Stimulated activated CD4-positive, alpha-beta T cell treated with anti-CD3 and anti-CD28 coated beads, Interleukin-1b, Interleukin-23, amount 100 ng/mL, for 1 hour (primary cell): ENCODE measurements at places on chromosomes 7 and 10.

DNA sequence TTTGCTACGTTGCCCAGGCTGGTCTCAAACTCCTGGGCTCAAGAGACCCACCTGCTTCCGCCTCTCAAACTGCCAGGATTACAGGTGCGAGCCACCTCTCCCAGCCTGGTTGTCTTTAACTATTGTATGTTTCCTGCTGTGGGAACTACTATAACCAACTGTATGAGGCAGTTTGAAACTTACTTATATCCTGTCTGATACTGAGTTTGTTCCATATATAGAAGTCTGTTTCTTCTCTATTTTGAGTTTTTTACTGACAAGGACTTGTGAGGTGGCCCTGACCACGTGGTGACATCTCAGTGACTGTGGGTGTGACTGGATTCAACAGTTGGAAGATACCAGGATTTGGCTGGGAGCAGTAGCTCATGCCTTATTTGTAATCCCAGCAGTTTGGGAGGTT, 14.2 kb downstream of the FBH1 start:
- no peak for DNase-seq

DNA sequence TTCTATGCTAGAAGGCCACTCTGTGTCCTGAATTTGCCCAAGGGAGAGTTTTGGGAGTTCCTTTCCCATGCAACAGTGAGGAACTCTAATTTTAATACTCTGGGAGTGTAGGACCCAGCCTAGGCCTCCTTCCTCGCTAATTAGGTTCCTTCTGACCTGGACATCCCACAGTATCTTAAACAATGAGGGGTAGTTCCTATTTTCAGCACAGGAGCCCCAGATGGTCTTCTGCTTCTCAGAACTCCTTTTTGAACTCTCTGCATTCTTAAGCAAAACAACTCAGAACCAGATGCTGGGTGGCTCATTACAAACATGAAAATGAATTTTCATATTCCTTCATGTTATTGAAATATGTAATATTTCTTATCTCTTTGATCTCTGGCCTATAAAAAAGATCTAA, 116.9 kb downstream of the LRMDA start:
- no peak for DNase-seq

DNA sequence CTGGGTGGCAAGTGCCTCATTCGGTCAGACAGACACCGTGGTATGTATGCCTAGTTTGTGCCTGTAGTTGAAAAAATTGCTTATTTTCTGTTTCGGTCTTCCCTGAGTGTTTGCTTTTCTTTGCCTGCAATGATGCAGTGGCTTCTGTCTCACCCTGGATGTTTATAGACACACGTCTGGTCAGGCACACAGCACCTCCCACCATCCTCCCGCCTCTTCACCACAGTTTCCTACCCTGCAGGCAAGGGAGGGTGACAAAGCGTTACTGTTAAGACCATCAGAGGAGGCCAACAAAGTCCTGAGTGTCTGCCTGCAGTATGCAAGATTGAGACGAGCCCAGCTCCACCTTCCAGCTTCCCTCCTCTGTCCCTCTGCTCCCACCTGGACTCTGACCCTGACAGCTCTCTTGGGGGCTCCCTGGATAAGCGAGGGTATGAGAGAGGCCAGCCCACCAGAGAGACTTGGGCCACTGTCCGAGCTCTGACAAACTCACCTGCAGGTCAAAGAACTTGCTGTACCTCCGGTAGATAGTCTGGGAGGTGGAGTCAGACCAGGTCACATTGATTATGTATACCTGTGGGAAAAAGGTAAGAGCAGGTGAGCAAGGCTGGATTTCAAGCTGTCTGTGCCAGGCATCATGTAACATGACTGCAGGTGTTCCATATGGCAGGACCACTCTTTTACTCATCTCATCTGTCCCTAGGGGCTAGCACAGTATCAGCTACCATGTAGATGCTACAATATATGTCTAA, 54.4 kb downstream of the SH3PXD2A start:
- no peak for DNase-seq

- no peak for DNase-seq
These were observed 4.0 kb upstream of the HECW1 start for GRCh38 chr7:43108255-43109011.

- no peak for DNase-seq
These were observed 87.3 kb downstream of the CCSER2 start for GRCh38 chr10:84415539-84416244.

GRCh38 chr7:157673573-157673972, 336.8 kb downstream of the DNAJB6 start:
- no peak for DNase-seq

DNA sequence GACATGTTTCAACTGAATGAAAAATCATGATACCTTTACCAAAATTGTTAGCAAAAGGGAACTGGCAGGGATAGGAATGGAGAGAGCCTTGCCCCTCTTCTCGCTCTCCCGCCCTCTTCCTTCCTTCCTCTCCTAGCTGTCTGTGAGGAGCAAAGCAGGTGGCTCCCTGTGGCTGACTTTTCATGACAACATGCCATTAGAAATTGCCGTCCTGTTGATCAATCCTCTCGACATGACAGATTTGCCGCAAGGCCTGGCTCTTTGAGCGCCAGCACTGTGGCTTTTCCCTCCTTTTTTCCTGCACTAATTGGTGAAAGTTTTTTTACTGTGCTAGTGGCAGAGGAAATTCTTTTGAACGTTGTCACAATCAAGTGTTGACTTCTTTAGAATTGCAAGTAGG, 171.1 kb downstream of the TCF7L2 start:
- no peak for DNase-seq

GRCh38 chr7:46173476-46174195, 252.6 kb upstream of the IGFBP3 start:
- DNase-seq, result no peak

- DNase-seq, result no peak
These were observed 157.2 kb downstream of the CHRM2 start for GRCh38 chr7:137025469-137026175.

DNA sequence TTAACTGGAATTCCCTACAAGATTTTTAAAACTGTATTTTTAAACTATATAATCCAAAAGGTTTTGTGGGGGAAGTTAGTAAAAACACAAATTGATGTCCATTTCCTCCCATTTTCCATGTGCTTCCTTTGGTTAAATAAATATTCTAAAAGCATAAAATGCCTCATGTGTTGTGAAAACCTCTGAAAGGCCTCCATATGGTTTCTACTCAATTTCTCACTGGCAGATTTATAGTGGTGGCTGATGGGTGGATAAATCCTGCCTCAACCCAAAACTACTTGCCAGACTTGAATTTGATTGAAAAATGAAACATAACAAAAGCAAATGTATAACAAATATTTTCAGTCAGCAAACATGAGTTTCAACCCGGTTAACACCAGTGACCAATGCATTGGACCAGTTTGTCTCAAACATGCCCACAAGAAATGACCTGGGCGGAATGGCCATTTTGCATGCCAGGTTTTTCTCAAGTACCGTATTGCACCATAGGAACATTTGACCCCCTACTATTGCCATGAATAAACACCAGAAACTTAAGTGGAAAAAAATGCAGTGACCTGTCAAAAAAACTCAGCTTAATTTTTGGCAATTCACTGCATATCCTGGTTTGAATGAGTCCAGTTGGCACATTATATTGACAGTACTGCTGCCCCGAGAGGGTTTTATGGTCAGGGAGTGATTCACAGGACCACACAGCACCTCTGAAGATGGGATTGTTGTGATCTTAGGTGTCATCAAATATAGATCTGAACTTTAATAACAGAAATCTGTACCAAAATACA, 454.6 kb upstream of the ANKRD30A start:
- no peak for DNase-seq

- DNase-seq, result no peak
These were observed 221.7 kb downstream of the KLF6 start for GRCh38 chr10:3563298-3563697.

DNA sequence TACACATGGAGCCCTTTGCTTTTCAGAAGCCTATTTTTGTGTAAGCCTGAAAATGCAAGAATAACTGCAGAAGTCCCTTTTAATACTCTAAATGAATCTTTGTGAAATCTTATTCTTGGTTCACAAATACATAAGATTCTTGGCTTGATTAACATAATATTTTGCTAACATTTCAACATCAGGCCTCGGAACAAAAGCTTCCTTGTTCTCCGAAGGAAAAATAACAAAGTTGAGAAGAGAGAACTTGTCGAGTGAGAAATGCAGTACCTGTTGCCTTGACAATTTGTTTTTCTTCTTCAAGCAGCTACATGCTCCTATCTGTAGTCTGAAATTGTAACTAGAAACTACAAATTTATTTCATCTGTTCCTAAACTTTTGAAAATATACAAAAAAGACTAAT, 8.5 kb downstream of the NT5C2 start:
- no peak for DNase-seq

- DNase-seq, result no peak
These were observed 37.6 kb downstream of the GET4 start for GRCh38 chr7:913736-914520.

- DNase-seq, result no peak
These were observed 33.6 kb downstream of the HIPK2 start for GRCh38 chr7:139743967-139744767.

- no peak for DNase-seq
These were observed 54.2 kb downstream of the VOPP1 start for GRCh38 chr7:55517936-55518689.

- no peak for DNase-seq
These were observed 65.4 kb upstream of the GNA12 start for GRCh38 chr7:2909471-2910039.

GRCh38 chr10:110774069-110775019, 97.4 kb upstream of the PDCD4 start:
- DNase-seq, result no peak

DNA sequence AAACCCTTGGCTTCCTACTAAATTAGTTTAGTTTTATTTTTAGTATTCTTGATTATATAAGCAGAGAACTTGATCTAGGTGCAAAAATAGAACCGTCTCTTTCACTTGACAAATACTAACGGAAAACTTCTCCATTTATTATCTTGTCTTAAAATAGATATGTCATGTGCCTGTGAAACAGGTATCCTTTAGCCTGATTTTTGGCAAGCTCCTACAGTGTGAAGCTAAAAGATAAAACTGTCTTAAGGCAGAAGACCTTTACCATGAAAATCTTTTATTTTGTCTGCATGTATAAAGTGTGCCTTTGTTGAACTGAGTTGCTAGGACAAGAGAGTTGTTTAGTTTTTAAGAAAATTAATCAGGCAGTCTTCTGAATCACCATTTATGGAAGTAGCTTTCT, 90.6 kb downstream of the CYP51A1 start:
- no peak for DNase-seq

DNA sequence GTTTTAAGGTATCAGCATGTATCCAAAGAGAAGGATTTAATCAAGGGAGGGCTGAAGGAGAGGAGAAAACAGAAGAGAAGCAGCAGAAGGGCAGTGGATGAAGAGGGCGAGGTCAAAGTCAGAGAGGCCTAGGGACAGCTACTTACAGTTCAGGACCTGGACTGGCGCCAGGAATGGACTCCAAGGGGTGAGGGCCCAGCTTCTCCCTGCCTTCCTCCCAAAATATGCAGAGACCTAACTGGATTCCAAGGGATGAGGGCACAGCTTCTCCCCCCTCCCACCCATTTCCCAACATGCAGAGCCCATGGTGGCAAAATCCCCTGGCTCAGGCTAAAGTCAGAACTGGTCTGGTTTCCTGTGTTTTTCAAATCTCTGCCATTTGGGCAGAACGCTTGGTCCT, 3.4 kb upstream of the TCF7L2 start:
- no peak for DNase-seq

DNA sequence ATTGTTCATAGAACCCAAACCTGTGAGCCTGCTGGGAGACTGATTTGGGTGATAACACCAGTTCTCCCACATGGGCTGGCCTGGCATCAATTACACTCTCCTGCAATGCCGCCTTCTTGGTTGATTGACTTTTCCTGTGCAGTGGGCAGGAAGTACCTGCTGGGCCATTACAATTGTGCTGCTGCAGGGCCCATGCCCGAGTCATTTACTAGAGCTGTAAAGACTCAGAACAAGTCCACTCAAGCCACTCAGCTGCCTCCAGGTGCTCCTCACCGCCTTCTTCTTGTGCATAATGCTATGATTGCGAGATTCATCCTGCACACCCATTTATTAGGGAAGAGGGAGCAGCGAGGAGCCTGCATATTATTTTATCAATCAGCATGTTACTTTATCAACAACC, 264.0 kb downstream of the TCERG1L start:
- no peak for DNase-seq

DNA sequence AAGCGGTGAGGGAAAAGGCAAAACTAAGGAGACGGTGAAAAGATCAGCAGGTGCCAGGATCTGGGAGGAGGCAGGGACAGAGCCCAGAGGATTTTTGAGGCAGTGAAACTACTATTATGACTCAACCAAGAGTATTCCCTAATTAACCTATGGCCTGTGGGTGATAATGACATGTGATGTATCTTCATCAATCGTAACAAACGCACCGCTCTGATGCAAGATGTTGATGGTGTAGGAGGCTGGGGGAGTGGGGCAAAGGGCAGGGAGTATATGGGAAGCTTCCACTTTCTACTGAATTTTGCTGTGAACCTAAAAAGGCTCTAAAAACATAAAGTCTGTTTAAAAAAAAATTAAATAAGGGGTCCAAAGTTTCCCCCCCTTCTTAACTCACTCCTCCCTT, 25.5 kb upstream of the EZH2 start:
- DNase-seq, result no peak

DNA sequence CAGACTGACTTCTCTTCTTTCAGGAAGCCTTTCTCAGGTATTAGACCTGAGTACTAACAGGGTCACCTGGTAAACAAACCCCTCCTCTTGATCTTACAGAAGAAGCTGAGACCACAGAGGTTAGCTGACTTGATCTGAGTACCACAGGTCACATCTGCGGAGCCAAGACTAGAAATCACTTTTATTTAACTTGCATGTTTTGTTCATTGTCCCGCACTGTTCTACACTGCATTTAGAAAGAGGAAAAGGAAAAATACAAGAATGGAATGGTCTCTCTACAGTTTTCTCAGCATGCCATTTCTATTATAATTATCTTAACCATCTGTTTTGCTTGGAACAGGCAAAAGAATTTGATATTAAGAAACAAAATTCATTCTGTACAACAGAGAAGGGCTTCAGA, 245.6 kb upstream of the ETV1 start:
- DNase-seq, result no peak

GRCh38 chr10:82762641-82763040, 887.6 kb downstream of the NRG3 start:
- no peak for DNase-seq
